B cell (primary cell): ENCODE measurements at places on chromosomes 1 and 21. TPM values are rescaled to one million over a fixed set of nuclear protein-coding genes. Genes with fewer than 3 reads are reported as not detected.

TPTE gene
- total RNA-seq = not detected in 2 replicates

AHCTF1 gene
- 34.8 and 43.1 TPM in 2 replicates for total RNA-seq

BOLA1 gene
- 15.9 and 16.7 TPM in 2 replicates for total RNA-seq

HSPA6 gene
- 11.2 and 11.9 TPM in 2 replicates for total RNA-seq

UQCRH gene
- total RNA-seq = 144 and 146 TPM in 2 replicates

FAAH gene
- 5.6 and 10.0 TPM in 2 replicates for total RNA-seq

OR2T33 gene
- total RNA-seq = not detected in 2 replicates

DNA sequence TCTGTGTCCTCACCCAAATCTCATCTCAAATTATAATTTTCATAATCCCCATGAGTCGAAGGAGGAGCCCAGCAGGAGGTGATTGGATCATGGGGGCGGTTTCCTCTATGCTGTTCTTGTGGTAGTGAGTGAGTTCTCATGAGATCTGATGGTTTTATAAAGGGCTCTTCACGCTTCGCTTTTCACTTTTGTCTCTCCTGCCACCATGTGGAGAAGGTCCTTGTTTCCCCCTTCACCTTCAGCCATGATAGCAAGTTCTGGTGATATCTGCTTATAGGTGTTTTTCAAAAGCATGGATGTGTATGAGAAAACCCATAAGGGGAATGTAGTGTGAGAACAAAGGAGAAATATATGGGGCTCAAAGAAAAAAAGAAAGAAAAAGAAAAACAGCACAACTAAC is 405.9 kb upstream of the RGS18 start:
- DNase-seq = no peak

DNA sequence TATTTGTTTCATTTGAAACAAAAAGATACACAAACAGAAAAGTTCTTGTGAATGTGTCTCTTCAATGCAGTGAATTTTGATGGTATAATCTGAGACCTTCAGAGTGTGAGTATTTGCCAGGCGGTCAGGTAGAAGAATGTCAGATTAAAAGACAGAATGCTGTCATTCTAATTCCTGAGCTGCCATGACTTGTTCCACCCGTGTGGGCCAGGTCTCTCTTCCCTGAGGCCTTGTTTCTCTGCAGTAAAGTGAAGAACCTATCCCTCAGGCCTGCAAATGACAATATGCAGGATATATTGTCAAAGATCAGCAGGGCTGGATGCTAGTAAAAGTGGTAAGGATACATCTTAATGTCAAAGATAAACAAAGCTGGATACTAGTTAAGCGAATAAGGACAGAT is 111.4 kb downstream of the ZP4 start:
- no peak for DNase-seq

DNA sequence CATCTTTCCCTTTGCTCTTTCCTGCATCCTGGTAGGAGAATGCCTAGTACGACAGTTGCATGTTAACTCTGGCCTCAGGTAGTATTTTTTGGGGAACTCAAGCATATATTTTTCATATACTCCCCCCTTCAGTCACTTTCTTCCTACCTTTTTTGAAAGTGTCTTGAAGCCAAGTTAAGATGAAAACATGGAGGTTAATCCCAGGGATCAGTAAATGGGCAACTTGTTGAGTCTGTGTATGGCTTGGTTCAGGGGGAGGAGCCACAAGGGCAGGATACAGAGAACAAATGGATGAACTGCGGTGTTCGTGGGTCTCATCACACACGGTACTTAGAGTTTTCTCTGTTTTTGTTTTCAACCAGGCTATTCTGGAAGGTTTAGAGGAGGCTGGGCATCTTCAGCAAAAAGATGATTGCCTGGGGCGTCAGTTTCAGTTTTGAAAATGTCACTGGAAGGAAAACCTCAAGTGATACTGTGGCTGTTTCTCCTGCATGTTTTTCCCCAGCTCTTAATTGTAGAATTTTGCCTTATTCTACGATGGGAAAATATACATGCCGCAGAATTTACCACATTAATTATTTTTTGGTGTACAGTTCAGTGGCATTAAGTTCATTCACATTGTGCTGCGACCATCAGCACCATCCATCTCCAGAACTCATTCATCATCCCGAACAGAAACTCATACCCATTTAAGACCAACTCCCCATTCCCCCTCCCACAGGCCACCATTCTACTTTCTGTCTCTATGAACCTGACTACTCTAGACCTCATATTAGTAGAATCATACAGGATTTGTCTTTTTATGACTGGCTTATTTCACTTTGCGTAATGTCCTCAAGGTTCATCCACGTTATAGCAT is 71.5 kb downstream of the MAP10 start:
- DNase-seq = no peak

DNA sequence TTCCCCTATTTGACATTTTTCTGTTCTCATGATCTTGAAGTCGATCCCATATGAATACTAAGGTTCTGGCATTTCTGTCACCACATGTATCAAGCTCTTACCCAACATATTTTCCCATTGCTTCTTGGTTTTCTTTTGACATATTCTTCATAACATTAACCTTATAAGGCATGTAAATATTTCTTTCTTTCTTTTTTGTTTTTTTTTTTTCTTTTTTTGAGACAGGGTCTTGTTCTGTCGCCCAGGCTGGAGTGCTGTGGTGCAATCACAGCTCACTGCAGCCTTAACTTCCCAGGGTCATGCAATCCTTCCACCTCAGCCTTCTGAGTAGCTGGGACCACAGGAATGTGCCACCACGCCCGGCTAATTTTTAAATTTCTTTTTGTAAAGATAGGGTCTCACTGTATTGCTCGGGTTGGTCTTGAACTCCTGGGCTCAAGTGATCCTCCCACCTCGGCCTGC is 33.1 kb upstream of the ERRFI1 start:
- DNase-seq = no peak

GRCh38 chr1:159248311-159248710 is 43.6 kb downstream of the ACKR1 start:
- no peak for DNase-seq

- no peak for DNase-seq
Observed at GRCh38 chr1:21935891-21936365, 1.2 kb downstream of the HSPG2 start.

GRCh38 chr1:41891199-41891896 is 27.4 kb downstream of the HIVEP3 start:
- peak; percentile 86 for DNase-seq
